ENCODE measurements at places on chromosomes 6 and 20.

- DNase-seq, result no peak
Measured at GRCh38 chr6:31559958-31560696, 12.0 kb upstream of the LTA start.

GRCh38 chr6:170046791-170047626, 243.9 kb downstream of the DLL1 start:
- no peak for DNase-seq

DNA sequence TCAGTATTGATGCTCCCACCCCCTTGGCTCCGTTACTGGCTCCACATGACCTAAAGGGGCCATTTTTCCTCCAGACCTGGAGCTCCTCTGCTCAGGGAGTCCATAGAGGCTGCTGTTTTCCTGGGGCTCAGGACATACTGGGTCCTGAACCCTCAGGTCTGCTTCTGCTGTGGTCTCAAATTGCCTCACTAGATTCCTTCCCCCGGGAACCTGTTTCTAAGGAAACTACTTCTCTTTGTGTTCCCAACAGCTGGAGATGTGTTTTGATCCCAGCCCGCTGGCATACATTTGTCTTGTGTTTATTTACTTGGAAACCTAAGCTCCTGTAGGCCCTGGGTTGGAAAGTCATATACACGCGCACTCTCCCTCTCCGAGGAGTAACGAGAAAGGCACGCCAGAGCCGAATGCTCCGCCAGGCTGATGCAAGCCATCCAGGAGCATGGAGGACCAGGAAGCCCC, 222.8 kb downstream of the UST start:
- no peak for DNase-seq

- DNase-seq, result no peak
Measured at GRCh38 chr20:16048876-16049275, 524.4 kb downstream of the KIF16B start.

DNA sequence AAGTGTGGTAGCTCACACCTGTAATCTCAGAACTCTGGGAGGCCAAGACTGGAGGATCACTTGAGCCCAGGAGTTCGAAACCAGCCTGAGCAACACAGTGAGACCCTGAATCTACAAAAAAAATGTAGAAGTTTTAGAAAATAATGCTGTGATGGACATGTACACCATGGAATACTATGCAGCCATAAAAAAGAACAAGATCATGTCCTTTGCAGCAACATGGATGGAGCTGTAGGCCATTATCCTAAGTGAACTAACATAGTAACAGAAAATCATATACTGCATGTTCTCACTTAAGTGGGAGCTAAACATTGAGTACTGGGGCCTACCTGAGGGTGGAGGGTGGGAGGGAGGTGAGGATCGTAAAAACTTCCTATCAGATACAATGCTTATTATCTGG, 110.8 kb downstream of the PRND start:
- DNase-seq, result no peak

DNA sequence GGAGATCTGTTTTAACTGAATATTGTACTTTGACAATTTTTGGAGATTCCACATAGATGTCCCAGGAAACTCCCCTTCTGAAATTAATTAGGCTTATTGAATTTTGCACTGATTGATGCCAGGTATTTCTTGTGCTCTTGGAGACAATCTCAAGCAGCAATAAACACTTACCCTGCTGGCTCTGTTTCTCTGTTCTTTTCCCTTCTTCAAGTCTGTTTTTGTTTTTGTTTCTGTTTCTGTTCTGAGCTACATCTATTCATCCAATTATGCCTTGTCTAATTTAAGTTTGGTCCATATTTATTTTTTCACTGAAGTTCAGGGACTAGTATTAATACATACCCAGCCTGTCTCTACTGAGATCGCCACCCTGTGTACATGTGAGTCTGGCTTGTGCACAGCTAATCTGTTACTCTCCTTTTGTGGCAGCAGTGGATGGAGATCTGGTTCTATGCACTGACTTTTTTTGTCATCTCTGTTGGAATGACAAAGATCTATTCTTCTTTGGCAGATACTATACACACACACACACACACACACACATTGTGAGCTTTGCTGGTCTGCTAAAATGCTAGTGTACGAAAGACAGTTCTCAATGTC, 51.9 kb downstream of the IL22RA2 start:
- no peak for DNase-seq

GRCh38 chr6:21744331-21744730, 150.8 kb downstream of the SOX4 start:
- no peak for DNase-seq

Data from substantia nigra (tissue), 51 donors.